NCI-H524 (cell line): ENCODE measurements at places on chromosomes 6 and 20.

DNA sequence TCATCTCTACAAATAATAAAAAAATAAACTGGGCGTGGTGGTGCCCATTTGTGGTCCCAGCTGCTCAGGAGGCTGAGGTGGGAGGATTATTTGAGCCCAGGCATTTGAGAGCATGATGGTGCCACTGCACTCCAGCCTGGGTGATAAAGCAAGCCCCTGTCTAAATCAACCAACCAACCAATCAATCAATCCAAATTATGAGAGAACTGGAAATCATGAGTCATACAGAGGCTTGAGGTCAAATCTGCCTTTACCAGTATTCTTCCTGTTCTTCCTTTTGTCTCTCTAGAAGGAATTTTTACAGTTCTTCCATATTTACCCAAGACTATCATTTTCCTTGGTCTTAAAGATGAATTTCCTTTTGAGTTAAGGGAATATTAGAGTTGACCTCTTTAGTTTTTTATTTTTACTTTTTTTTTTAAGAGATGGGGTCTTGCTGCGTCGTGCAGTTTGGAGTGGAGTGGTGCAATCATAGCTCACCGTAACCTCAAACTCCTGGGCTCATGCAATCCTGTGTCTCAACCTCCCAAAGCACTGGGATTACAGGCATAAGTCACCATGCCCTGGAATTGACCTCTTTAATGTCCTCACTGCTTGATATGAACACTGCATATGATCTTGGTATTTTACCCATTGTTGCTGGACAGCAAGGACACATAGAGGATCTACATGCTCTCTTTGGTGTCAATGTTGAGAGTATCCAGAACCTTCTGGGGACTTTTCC is 44.1 kb upstream of the TXNDC5 start:
- no peak for DNase-seq

DNA sequence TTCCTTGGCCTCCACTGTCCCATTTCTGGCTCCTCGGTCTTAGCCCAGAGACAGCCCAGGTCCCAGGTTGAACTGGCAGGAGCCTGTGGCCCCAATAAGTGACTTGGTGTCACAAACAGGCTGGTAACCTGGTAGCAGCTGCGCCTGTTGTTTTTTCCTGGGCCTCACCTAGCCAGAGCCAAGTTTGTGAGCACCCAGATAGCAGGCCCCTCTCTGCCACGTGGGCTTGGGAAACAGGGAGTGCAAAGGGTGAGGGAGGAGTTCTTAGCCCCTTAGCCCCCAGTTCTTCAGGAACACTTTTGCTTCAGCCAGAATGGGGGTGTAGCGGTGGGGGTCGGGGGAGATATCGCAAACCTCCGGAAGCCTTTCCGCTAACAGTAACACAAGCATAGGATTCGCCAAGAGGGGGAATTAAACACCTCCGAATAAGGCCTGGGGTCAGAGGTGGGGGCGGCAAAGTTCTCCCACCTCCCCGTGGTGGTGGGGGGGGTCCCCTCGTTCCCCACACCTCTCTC is 760 bp downstream of the C6orf132 start:
- DNase-seq: no peak

- DNase-seq: peak; percentile 26
These were observed 29.9 kb upstream of the TRIM27 start for GRCh38 chr6:28953585-28954258.

DNA sequence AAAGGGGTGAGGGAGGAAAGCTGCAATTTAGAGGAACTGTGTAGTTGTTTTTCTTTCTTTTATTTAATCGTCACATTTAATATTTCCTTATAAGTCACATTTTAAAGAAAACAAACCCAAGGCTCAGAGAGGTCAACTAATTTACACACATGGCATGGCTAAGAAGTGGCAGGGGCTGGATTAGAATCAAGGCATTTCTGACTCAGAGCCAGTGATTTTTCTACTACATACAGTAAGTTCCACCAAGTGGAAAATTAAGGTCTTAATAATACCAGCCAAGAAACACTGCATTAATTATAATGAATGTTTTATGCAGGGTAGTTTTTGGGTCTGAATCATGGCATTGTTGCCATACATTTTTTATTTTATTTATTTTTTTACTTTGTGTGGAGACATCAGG is 607.7 kb upstream of the CITED2 start:
- no peak for DNase-seq

DNA sequence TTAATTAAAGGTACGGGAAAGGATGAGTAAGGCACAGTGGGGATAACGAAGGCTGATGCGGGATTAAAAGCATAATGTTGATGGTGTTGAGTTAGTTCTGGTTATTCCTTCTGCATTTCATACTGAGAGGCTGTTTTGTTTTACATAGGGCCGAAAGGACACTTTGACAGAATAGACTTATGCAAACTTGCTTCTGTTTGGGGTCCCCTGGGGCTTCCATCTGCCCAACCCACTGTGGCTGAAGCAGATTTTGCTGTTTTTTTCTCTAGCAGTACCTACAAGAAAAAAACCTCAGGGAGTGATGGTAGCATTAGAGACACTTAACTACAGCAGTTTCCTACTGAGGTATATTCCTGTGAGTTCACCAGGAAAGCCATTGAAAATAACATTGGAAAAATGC is 136.1 kb upstream of the SUPT3H start:
- no peak for DNase-seq

DNA sequence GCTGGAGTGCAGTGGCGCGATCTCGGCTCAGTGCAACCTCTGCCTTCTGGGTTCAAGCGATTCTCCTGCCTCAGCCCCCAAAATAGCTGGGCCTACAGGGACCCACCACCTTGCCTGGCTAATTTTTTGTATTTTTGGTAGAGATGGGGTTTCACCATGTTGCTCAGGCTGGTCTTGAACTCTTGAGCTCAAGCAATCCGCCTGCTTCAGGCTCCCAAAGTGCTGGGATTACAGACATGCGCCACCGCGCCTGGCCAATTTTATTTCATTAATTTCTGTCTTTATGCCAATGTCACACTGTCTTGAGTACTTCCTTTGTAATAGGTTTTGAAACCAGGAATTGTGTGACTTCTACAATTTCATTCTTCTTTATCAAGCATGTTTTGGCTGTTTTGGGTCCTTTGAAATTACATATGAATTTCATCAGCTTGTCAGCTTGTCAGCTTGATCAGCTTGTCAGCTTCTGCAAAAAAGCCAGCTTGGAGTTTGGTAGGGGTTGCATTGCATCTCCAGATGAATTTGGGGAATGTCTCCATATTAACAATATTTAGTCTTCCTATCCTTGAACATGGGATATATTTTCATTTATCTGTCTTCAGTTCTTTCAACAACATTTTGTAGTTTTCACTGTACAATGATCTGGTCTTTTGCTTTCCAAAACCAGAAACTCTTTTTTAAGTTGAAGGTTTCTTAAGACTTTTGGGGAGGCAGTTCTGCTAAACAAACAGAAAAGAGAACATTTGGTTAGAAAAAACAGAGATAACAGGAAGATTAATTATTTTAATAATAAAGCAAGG is 20.8 kb downstream of the ZFAND3 start:
- DNase-seq: no peak

- DNase-seq: no peak
These were observed 146.6 kb downstream of the ANKRD60 start for GRCh38 chr20:58081846-58082245.

DNA sequence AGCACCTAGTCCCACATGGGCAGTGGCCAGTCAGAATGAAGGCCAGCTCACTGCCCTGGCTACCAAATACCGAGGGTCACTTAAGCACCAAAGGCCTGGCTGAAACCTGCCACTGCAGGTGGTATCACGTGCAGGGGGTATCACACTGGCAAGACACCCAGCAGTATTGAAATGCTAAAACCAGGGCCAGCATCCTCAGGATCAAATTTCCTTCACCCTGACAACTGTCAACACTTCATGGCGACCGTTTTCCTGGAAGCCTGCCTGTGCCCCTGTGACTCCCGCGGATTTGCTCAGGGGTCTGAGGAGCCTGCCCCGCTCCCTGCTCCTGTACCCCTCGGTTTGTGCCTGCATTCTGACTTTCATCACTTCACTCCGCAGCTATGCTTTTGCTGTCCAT is 151.1 kb downstream of the TTLL2 start:
- DNase-seq: peak; percentile 62

GRCh38 chr6:41546866-41547798 is 951 bp downstream of the FOXP4 start:
- DNase-seq: no peak

GRCh38 chr6:91328241-91328640 is 741.4 kb upstream of the MAP3K7 start:
- no peak for DNase-seq

- no peak for DNase-seq
These were observed 6.4 kb downstream of the CEP43 start for GRCh38 chr6:167005350-167006159.
